Mammary microvascular endothelial cell (primary cell): ENCODE measurements at places on chromosomes 4 and X. TPM values are rescaled to one million over a fixed set of nuclear protein-coding genes. Genes with fewer than 3 reads are reported as not detected.

Gene SUPT20HL1
- total RNA-seq = not detected in 2 replicates

Gene CLIC2
- 6.9 and 9.5 TPM in 2 replicates for total RNA-seq

Gene VCX3A
- not detected in 2 replicates for total RNA-seq

Gene FAM9C
- not detected in 2 replicates for total RNA-seq
